ENCODE measurements at places on chromosomes 5 and 9. TPM values are rescaled to one million over a fixed set of nuclear protein-coding genes. Genes with fewer than 3 reads are reported as not detected.

Gene INSL4
- 0.29 TPM for total RNA-seq

DNA sequence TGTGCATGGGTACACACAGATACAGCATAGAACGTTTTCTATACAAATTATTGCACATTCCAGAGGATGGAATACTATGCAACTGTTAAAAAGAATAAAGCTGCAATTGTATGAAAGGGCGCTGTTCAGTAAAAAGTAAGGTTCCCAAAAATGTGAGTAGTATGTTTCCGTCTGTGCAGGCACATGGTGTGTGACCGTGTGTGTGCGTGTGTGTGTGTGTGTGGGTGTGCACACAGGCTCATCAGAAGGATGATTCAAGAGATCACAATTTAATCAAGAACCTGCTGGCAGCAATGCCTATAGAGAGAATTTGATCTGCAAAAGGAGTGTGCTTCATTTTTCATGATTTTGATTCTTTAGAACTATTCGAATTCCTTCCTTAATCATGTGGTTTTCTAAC, 76.3 kb downstream of the SEMA4D start:
- no peak overlapping the region for H3K4me3 ChIP-seq
- peaks cover 3% of the 10 kb centered on the region for H3K36me3 ChIP-seq
- no peaks in the 10 kb centered on the region for H3K27me3 ChIP-seq
- H3K4me1 ChIP-seq: peaks cover 18% of the 10 kb centered on the region

DNA sequence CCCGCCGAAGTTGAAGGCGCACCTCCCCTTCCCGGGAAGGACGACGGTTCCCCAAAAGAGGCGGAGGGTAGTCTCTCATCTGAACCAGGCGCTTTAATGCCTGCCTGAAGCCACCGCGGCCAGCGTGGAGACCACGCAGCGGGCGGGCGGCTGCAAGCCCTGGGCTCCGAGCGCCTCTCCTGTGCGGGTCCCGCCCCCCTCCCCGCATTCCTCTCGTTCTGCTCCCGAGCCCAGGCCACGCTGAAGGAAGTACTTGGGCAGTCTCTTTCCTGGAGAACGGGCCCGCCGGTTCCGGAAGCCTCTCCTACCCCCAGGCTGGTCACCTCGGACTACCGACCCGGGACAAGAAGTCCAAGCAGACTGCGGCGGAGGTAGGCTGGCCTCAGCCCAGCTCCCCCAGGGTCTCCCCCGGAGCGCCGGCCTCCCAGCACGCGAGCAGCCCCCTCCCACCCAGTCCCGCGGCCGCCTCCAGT, 571 bp downstream of the PPIC start:
- H3K36me3 ChIP-seq: peaks cover 6% of the 10 kb centered on the region
- H3K27me3 ChIP-seq: peaks cover 54% of the 10 kb centered on the region
- H3K4me3 ChIP-seq: peak overlapping the region; percentile 92
- no peak for DNase-seq

- peaks cover 27% of the 10 kb centered on the region for H3K36me3 ChIP-seq
- no peak overlapping the region for H3K4me3 ChIP-seq
- H3K27me3 ChIP-seq: no peaks in the 10 kb centered on the region
- peak; percentile 4 for DNase-seq
- peaks cover 77% of the 10 kb centered on the region for H3K4me1 ChIP-seq
- no peak overlapping the region for H3K27ac ChIP-seq
Measured at GRCh38 chr9:87567001-87567400, 69.3 kb downstream of the DAPK1 start.

GRCh38 chr5:73125289-73125688, 4.9 kb downstream of the TMEM171 start:
- H3K27ac ChIP-seq: no peak overlapping the region
- no peak for DNase-seq
- peaks cover 5% of the 10 kb centered on the region for H3K4me1 ChIP-seq
- peaks cover 4% of the 10 kb centered on the region for H3K36me3 ChIP-seq
- no peak overlapping the region for H3K4me3 ChIP-seq
- peaks cover 55% of the 10 kb centered on the region for H3K27me3 ChIP-seq
